ENCODE measurements at places on chromosomes 3 and 15.

GRCh38 chr15:80580536-80581260 is 114.4 kb upstream of the ABHD17C start:
- no peak for DNase-seq

- no peak for DNase-seq
Measured at GRCh38 chr3:138902171-138902570, 44.8 kb downstream of the FOXL2 start.

- DNase-seq: peak; percentile 18
Measured at GRCh38 chr3:71392251-71392650, 191.3 kb downstream of the FOXP1 start.

GRCh38 chr15:99763827-99764226 is 30.6 kb upstream of the LYSMD4 start:
- no peak for DNase-seq
